Endodermal cell (in vitro differentiated cells): ENCODE measurements at places on chromosomes 4 and X.

- H3K4me1 ChIP-seq: no peaks in the 10 kb centered on the region
- no peak overlapping the region for H3K4me3 ChIP-seq
- DNase-seq: no peak
Observed at GRCh38 chrX:39835776-39836175, 262.0 kb downstream of the BCOR start.

GRCh38 chr4:6229671-6230501, 29.5 kb upstream of the JAKMIP1 start:
- no peak overlapping the region for H3K4me3 ChIP-seq
- no peaks in the 10 kb centered on the region for H3K27me3 ChIP-seq
- H3K36me3 ChIP-seq: no peaks in the 10 kb centered on the region

GRCh38 chrX:130196466-130196865, 24.7 kb downstream of the RAB33A start:
- DNase-seq: no peak
- H3K27me3 ChIP-seq: no peaks in the 10 kb centered on the region
- peaks cover 3% of the 10 kb centered on the region for H3K36me3 ChIP-seq

DNA sequence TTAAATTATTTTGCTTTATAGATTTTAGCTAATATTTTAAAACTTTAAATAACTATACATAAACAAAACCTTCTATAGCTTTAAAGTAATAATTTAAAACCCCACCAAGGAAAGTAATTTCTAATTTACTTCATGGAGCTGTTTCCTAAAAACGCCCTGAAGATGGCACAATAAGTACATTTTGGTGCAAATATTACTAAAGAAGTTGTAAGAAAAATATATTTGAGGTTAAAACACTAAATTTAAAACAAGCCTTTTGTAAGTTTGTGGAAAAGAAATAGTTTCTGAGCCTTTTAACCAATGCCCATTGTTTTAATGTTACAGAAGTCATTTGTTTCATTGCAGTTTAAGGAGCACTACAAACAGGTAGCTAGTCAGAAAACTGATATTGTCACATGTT, 137.4 kb upstream of the AGA start:
- H3K4me3 ChIP-seq: no peak overlapping the region
- H3K27me3 ChIP-seq: no peaks in the 10 kb centered on the region
- H3K36me3 ChIP-seq: no peaks in the 10 kb centered on the region
- H3K27ac ChIP-seq: no peak overlapping the region

- H3K27me3 ChIP-seq: no peaks in the 10 kb centered on the region
- no peak overlapping the region for H3K4me3 ChIP-seq
- H3K36me3 ChIP-seq: no peaks in the 10 kb centered on the region
- H3K4me1 ChIP-seq: no peaks in the 10 kb centered on the region
Observed at GRCh38 chrX:10011991-10012390, 44.8 kb downstream of the CLDN34 start.

GRCh38 chr4:1593881-1594345, 90.2 kb downstream of the FAM53A start:
- H3K27ac ChIP-seq: peak overlapping the region; percentile 38
- no peaks in the 10 kb centered on the region for H3K36me3 ChIP-seq
- no peaks in the 10 kb centered on the region for H3K4me1 ChIP-seq
- H3K27me3 ChIP-seq: no peaks in the 10 kb centered on the region
